ENCODE measurements at places on chromosomes 7 and 10.

GRCh38 chr7:29794959-29795629 is 11.2 kb upstream of the WIPF3 start:
- DNase-seq: no peak

DNA sequence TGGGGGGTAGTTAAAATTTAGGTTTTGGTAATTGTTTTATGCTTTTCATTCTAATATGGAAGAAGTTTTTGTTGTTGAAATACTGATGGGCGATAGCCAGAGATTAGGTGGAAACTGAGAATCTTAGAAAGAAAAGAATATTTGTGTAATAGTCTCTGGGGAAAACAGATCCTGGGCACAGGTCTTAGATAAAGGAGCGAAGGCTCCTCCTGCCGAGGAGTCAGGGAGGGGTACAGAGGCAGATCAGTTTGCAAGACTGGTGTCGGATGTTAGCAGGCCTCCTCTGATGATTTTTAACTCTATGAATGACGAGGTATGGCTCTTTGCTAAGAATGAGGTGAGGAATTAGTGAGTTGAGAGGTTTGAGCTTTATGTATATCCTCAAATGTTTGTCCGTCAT is 339.7 kb downstream of the HGF start:
- no peak for DNase-seq

DNA sequence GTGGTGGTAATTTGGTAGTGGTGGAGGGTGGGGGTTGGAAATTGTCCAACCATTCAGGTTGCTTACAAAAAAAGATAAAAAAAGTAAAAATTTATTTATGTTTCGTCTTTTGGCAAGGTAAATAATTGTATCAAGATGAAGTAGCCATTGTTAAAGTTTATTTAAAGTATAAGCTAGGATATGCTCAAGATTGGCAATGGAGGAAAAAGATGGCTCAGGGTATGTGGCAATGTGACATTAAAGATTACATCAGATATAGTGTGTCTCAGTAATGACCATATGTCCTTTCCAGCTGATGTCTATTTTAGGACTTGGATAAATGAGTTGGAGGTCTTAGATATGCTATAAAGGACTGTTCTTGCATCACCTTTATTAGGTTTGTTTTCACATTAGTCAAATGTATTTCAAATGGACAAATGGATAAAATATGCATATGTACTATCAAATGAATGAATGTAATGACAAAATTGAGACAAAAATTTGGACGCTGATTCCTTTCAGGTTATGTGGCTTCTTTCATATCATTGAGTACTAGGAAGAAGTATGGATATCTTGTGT is 60.9 kb downstream of the ST7 start:
- no peak for DNase-seq

DNA sequence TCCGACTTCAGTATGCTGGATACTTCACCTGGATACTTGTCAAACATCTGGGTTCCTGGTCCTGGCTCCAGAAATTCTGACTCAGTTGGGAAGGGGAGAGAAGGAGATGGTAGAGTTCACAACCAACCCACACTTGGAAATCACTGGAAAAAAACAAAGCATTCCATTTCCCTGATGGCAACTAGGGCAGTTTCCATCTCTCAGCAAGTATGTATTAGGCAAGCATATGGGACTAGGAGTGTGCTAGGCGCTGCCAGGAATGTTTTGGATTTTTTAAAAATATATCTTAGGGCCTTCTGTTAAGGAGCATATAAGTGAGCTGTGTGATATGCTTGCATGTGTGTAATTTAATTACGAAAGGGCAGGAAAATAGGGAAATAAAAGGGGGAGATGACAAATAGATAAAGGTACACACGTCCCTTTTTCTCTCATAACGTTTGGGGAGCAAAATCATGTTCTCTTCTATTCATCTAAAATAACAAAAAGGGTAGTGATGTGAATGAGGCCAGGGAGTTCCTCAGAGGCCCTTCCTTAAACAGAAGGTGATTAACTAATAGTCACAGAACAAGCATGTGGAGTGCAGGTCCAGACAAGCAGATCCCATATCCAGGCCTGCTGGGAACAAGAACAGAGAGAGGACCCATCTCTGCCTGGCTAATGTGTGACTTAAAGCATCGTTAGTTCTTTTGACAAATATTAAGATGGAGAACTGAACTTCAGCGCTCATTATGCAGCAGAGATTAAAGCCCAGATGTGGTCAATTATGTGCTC is 64.5 kb upstream of the NFE2L3 start:
- no peak for DNase-seq

DNA sequence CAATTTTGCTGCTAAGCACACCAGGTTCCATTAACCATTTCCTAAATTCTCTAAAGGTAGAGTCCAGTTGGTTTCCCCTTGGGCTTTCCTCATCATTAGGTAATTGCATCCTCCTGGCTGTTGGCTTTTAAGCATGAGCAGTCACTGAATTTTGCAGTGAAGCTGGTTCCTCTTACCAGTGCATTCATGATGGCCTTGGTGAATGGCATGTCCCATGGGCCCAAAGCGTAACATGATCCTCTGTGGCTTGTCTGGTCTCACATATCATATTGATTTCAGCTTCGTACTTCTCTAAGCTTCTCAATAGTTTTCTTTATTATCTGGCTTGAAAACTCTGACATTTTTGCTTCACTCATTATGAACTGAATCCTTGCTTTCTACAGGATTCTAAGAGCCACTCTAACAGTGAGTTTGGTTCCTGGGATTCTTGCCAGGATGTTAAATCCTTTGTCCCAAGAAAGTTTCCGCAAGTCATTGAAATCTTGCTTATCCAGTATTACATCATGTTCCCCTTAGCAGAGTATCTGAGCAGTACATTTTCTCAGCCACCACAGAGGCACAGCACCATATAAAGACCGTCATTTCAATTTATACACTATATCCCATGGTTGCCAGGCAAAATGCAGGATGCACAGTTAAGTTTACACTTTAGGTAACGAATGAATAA is 134.2 kb downstream of the PTN start:
- no peak for DNase-seq

GRCh38 chr7:12949060-12949931 is 261.9 kb downstream of the ARL4A start:
- no peak for DNase-seq

DNA sequence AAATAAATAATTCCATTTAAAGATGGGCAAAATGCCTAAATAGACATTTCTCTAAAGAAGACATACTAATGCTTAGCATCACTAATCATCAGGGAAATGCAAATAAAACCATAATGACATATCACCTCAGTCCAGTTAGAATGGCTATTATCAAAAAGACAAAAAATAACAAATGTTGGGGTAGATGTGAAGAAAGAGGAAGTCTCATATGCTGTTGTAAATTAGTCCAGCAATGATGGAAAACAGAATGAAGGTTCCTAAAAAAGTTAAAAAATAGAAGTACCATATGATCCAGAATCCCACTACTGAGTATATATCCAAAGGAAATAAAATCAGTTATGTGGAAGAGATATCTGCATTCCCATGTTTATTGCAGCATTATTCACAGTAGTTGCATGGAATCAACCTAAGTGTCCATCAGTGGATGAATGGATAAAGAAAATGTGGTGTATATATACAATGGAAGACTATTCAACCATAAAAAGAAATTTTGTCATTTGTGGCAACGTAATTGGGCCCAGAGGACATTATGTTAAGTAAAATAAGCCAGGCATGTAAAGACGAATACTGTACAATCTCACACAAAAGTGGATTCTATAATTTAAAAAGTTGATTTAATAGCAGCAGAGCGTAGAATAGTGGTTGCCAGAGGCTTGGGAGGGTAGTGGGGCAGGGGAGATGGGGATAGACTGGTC is 52.0 kb downstream of the TCAF1 start:
- DNase-seq: no peak

- no peak for DNase-seq
These were observed 417.0 kb downstream of the TYW1 start for GRCh38 chr7:67413670-67414069.

DNA sequence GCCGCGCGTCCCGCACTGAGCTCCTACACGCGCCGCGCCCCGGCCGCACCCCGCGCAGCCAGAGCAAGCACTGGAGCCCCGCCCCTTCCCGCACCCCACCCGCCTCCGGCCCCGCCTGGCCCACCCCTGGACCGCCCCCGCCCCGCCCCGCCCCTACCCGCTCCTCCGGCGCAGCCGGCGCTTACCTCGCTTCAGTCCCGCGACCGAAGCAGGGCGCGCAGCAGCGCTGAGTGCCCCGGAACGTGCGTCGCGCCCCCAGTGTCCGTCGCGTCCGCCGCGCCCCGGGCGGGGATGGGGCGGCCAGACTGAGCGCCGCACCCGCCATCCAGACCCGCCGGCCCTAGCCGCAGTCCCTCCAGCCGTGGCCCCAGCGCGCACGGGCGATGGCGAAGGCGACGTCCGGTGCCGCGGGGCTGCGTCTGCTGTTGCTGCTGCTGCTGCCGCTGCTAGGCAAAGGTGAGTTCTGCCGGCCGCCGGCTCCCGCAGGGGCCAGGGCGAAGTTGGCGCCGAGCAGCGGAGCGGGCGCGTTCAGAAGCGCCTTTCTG is at the start of gene RET:
Gene RET, plus strand, starts transcription at position 194 of the 545 bp plus-strand sequence. Its CDS starts 190 bp downstream, at position 384.
- DNase-seq: no peak

GRCh38 chr7:75630549-75630948 is 108.2 kb downstream of the HIP1 start:
- no peak for DNase-seq

DNA sequence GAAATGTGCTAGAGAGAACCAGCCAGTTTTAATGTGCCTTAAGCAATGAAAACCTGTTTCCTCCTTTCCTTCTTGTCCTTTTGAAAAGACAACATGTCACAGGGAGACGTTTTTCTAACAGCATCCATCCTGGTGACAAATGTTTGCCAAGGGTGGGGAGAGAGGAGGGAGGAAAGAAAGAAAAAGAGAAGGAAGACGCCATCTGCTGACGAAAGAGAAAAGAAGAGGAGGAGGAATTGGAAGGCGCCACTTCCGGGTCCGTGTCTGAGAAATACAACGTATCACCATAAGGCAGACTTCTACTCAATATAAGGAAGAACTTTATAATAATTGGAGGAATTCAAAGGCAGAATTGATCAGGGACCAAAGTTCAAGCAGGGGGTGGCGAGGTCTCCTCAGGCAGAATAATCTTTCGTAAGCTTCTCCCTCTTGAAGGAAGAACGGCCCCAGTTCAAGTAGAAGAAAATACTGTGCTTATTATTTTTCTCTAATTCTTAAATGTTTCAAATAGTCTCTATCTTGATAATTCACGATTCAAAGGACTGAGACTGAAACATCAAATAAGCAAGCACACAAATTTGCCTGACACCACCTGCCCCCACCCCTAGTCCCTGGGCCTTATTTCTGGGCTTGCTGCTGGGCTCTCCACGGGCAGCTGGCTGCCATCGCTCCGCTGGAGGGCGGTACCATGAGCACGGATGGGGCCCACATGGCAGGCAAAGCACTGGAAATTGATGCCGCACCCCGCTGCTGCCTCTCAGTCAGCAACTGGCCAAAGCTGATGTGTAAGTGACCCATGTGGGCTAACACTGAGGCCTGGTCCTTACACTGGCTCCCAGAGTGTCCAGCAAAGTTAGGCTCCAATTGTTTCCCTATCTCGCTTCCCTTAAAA is 273.7 kb upstream of the KLF14 start:
- no peak for DNase-seq

- DNase-seq: no peak
These were observed 39.7 kb downstream of the ARID5B start for GRCh38 chr10:61941202-61941681.

GRCh38 chr10:3263082-3263481 is 90.5 kb upstream of the PITRM1 start:
- no peak for DNase-seq

- no peak for DNase-seq
These were observed 60.1 kb downstream of the TACC2 start for GRCh38 chr10:122049076-122049475.

- DNase-seq: no peak
These were observed 66.1 kb downstream of the PRTFDC1 start for GRCh38 chr10:24886290-24886680.

- no peak for DNase-seq
These were observed 841 bp downstream of the GLUD1 start for GRCh38 chr10:87093632-87094372.

DNA sequence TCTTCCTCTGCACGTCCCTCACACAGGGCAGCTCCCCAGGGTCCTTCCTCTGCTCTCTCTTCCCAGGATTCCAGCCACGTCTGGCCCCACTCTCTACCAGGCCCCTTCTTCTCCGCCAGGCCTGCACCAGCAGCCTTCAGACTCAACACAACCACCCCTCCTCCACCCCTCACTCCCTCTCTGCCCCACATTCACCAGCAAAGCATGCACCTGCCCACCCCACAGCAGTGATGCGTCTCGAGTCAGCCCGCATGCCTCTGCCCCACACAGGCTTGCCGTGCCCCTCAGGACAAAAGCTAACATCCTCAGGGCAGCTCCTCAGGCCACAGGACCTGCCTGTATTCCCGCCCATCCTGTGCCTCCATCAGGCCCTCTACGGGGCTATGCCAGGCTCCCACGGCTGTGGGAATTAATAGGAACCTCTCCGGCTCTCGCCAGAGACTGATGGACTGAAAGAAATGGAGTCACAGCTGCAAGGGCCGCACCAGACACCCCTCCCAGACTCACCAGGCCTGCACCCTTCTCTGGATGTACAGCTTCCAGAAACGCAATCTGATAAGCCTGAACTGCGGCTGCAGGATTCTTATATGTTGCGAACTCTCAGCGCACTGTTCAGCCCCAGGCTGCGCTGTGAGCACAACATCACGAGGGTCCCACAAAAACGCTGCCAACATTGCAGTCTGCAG is 100.1 kb downstream of the CYTH3 start:
- no peak for DNase-seq

DNA sequence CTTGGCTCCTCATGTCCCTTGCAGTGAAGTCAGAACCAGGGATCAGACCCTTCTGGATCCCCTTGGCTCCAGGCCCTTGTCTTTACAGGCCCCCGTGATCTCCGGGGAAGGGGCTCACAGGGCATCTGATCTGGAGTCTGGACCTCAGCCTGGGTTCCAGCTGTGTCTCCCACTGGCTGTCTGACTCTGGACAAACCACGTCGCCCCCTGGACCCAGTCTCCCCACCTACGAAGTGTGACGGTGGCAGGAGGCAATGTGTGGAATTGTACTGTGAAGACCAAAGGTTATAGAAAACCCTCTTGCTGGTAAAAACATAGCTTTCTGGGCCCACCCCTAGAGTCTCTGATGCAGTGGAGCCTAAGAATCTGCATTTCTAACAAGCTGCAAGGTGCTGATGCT is 15.5 kb upstream of the C10orf71 start:
- no peak for DNase-seq

DNA sequence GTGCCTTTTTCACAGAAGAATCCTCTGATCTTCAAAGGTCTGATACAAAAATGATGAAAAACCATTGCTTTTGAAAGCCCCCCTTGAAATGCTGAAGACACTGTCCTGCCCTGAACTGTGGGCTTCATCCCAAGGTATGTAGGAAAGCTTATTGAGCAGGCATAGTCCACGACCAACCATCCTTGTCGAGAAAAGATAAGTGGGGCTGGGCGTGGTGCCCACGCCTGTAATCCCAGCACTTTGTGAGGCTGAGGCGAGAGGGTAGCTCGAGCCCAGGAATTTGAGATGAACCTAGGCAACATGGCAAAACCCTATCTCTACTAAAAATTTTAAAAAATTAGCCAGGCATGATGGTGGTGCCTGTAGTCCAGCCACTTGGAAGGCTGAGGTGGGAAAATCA is 25.6 kb downstream of the TACR2 start:
- no peak for DNase-seq

Data from cortex of kidney (tissue), 1 donor.